Keratinocyte (primary cell): ENCODE measurements at places on chromosomes 5 and 9. TPM values are rescaled to one million over a fixed set of nuclear protein-coding genes. Genes with fewer than 3 reads are reported as not detected.

Gene MYOZ3
- polyA plus RNA-seq: 0.03 to 0.05 TPM in 2 of 3 replicates, not detected in the other

Gene SPATA31D4
- polyA plus RNA-seq: not detected in 3 replicates

Gene SLC6A18
- not detected in 3 replicates for polyA plus RNA-seq

Gene BARHL1
- polyA plus RNA-seq: not detected in 3 replicates

Gene PGM5
- 0.18 TPM in 1 of 3 replicates, not detected in the others for polyA plus RNA-seq

Gene CPLANE1
- 5.4 to 9.2 TPM (median 8.6 TPM) in 3 replicates for polyA plus RNA-seq

Gene SLC25A2
- not detected in 3 replicates for polyA plus RNA-seq

Gene TICAM2
- polyA plus RNA-seq: 0.06 TPM in 1 of 3 replicates, not detected in the others

Gene RALGPS1
- polyA plus RNA-seq: 0.56 to 1.1 TPM (median 0.97 TPM) in 3 replicates

Gene TMEM203
- polyA plus RNA-seq: 22.3 to 36.7 TPM (median 29.2 TPM) in 3 replicates

Gene SLC34A1
- 0.02 to 0.07 TPM (median 0.06 TPM) in 3 replicates for polyA plus RNA-seq

Gene FCN2
- not detected in 3 replicates for polyA plus RNA-seq

Gene IDNK
- polyA plus RNA-seq: 0.76 to 2.6 TPM (median 1.6 TPM) in 3 replicates

Gene CD72
- 0.66 to 2.4 TPM (median 0.82 TPM) in 3 replicates for polyA plus RNA-seq

Gene CBY3
- polyA plus RNA-seq: not detected in 3 replicates

Gene SLCO4C1
- 0.01 to 0.02 TPM in 2 of 3 replicates, not detected in the other for polyA plus RNA-seq

Gene PCDHB13
- 0.07 to 0.13 TPM (median 0.09 TPM) in 3 replicates for polyA plus RNA-seq

Gene INSL6
- polyA plus RNA-seq: not detected in 3 replicates

Gene SPAAR
- not detected in 3 replicates for polyA plus RNA-seq

Gene OR1J2
- polyA plus RNA-seq: not detected in 3 replicates

Gene MLANA
- not detected in 3 replicates for polyA plus RNA-seq

Gene ANKRD34B
- 0.01 TPM in 1 of 3 replicates, not detected in the others for polyA plus RNA-seq

Gene PDLIM4
- polyA plus RNA-seq: 38.3 to 81.8 TPM (median 79.3 TPM) in 3 replicates

Gene TMEM252
- polyA plus RNA-seq: not detected in 3 replicates

Gene ANKDD1B
- 0.27 to 1.4 TPM (median 1.1 TPM) in 3 replicates for polyA plus RNA-seq

Gene ZNF462
- polyA plus RNA-seq: 6.9 to 9.5 TPM (median 7.8 TPM) in 3 replicates

Gene FCHO2
- polyA plus RNA-seq: 7.8 to 14.8 TPM (median 10.6 TPM) in 3 replicates

Gene SLC34A3
- 0.03 TPM in 1 of 3 replicates, not detected in the others for polyA plus RNA-seq

Gene HSPB3
- polyA plus RNA-seq: 0.08 to 10.0 TPM (median 1.8 TPM) in 3 replicates

Gene DCP2
- 6.7 to 11.8 TPM (median 10.1 TPM) in 3 replicates for polyA plus RNA-seq

Gene MYMK
- polyA plus RNA-seq: not detected in 3 replicates

Gene C5orf22
- 17.1 to 27.6 TPM (median 21.0 TPM) in 3 replicates for polyA plus RNA-seq

Gene HMMR
- polyA plus RNA-seq: 1.5 to 16.2 TPM (median 7.7 TPM) in 3 replicates

Gene TRAF1
- polyA plus RNA-seq: 0.71 to 2.5 TPM (median 1.2 TPM) in 3 replicates

Gene ECSCR
- not detected in 3 replicates for polyA plus RNA-seq

Gene RXRA
- 9.7 to 17.2 TPM (median 16.7 TPM) in 3 replicates for polyA plus RNA-seq

Gene NPR2
- polyA plus RNA-seq: 3.5 to 5.0 TPM (median 3.9 TPM) in 3 replicates

Gene FOXI1
- 0.03 TPM in 1 of 3 replicates, not detected in the others for polyA plus RNA-seq

Gene ADRA1B
- 0.18 to 0.77 TPM (median 0.23 TPM) in 3 replicates for polyA plus RNA-seq

Gene UBE2QL1
- polyA plus RNA-seq: not detected in 3 replicates

Gene MCC
- 20.0 to 27.4 TPM (median 24.6 TPM) in 3 replicates for polyA plus RNA-seq

Gene DIPK1B
- 0.03 to 0.26 TPM in 2 of 3 replicates, not detected in the other for polyA plus RNA-seq

Gene NR3C1
- 21.7 to 30.7 TPM (median 25.8 TPM) in 3 replicates for polyA plus RNA-seq

Gene CCNI2
- 0.05 to 0.14 TPM in 2 of 3 replicates, not detected in the other for polyA plus RNA-seq

Gene CDH9
- polyA plus RNA-seq: not detected in 3 replicates

Gene PCDHB12
- 0.03 TPM in 1 of 3 replicates, not detected in the others for polyA plus RNA-seq

Gene PPP2R2B
- 0.33 to 0.42 TPM (median 0.33 TPM) in 3 replicates for polyA plus RNA-seq

Gene CDH18
- polyA plus RNA-seq: 0.37 to 0.63 TPM (median 0.41 TPM) in 3 replicates
